ENCODE measurements at places on chromosomes 12 and 14.

DNA sequence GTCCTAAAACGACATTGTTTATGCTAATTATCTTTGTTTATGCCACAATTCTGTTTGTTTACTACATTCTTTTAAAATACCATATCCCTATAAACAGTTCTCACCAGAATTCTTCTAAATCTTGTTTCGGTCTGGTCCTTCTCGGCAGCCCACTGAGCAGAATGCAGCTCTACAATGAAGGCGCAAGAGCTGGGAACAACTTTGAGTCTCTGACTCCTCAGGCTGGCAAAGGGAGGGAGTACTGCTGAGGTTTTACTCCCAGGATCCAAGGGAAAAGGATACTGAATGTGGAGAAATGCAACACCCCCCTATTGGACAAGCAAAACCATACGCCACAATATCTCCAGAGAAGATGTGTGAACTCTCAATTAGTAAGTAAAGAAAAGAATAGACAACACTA, 5.4 kb downstream of the SOX5 start:
- no peak for DNase-seq

GRCh38 chr12:54879579-54879978, 25.3 kb downstream of the MUCL1 start:
- no peak for DNase-seq

DNA sequence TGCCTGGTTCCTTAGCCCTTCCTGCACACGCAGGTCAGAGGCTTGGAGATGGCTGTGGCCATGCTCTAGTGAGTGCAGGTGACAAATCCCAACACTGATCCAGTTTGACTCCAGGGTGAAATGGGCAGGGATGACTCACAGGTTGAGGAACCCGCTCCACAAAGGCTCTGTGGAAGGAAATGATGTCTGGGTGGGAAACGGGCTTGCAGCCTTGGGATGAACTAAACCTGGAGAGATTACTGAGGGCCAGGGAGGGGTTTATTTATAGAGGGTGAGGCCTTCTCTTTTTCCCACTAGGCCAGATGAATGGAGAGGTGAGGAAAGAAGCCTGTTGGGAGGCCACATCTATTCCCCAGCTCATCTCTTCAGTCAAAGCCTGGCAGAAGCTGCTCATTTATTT, 29.3 kb upstream of the EMP1 start:
- DNase-seq, result no peak

- DNase-seq, result no peak
Observed at GRCh38 chr14:34817768-34818167, 57.4 kb downstream of the BAZ1A start.

DNA sequence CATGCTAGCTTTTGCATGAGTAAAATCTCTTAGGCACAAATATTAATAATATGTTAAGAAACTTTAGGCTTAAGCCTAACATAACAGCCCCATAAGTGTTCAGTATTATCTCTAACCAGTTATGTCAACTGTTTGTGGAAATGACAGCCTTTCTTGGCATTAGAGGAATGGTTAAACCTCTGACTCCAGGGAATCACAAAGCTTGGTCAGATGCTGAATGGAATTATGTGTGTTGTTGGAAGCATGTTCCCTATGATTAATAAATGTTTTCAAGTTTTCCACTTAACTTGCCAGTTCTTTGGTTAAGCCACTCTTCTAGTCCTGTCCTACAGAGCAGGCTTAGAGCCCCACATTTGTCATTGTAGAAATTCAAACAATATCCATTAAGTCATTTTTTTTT, 17.0 kb downstream of the PSEN1 start:
- no peak for DNase-seq

GRCh38 chr12:29970501-29970900, 186.8 kb upstream of the TMTC1 start:
- DNase-seq, result no peak

DNA sequence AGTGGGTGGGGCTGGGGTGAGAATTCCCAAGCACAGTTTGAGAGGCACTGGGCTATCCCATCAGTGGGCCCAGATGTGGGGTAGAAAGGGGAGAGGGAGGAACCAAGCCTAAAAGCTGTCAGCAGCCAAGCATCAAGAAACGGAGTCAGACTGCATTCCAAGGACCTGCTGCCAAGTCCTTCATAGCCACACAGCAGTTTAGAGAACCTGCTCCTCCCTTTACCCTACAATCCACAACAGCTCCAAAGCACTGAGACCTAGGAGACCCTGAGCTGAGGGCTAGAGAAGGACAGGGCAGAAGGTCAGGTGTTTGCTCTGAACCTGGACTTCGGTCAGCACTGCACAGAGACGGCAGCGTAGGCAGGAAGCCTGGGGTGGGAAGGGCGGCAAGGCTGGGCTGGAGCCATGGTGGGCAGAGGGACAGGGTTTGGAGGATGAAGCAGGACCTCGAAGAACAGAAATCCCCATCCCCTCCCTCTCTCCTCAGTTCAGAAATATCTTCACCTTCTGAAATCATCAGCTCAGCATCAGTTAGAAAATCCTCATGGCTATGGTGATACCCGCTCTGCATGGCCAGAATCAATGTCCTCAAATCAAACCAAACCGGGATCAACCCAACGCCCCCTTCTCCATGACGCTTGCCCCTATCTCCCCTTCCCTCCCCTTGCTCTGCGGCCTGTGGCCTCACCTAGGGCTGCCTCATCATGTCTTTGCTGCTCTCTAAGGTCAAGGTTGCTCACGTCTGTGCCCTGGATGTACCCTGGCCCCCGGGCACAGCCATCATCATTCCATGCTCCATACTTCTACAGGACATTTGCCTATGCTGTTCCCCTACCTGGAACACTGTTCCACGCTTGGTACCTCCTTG, 12.9 kb upstream of the SERPINA4 start:
- DNase-seq, result no peak

GRCh38 chr12:132124766-132125425, 19.2 kb downstream of the DDX51 start:
- DNase-seq, result no peak

GRCh38 chr14:73460691-73461127, 2.4 kb upstream of the NUMB start:
- no peak for DNase-seq

DNA sequence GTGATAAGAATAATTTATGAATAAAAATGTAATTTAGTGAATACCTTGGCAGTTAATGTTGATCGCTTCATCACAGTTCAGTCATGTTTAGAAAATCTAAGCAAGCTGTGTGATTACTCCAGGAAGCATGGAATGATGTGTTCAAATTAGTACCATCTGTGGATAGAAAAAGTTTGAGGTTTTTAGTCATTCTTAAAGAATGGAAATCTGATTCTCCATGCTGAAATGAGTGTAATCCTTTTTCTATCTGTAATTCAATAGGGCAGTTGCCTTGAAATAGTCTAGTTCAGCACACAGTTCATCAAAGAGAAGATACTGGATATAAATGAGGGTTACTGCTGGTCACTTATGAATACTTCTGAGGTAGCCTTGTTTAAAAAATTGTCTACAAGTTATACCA, 127.2 kb upstream of the MYF6 start:
- DNase-seq, result peak; percentile 68

DNA sequence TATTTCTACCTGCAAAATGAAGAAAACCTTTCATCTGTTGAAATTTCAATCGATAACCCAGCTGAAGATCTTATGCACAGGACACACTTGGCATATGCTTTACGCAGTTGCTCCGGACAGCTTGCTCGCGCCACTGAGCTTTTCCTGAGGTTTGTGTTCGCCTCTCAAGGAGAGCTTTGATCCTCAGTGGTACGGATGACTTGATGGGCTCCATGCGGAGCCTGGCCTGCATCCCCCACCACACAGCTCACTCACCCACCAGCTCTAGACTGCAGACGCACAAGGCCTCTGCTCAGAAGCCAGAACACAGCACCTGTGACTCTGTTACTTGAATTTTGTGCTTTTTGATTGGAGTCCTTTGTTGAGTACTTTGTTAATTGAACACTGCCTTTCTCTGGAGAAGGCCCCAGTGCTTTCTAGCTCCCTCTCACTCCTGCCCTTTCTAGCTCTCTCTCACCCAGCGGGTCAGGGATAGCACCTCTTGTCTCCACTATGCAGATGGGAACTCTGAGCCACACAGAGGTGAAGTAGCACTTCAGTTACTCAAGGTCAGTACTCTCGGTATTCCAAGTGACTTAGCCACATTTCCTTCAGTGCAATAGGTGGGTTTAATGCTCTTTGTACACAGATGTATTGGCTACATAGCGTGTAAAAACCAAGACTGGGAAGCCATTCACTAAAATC, 52.1 kb downstream of the TBC1D30 start:
- DNase-seq, result no peak

DNA sequence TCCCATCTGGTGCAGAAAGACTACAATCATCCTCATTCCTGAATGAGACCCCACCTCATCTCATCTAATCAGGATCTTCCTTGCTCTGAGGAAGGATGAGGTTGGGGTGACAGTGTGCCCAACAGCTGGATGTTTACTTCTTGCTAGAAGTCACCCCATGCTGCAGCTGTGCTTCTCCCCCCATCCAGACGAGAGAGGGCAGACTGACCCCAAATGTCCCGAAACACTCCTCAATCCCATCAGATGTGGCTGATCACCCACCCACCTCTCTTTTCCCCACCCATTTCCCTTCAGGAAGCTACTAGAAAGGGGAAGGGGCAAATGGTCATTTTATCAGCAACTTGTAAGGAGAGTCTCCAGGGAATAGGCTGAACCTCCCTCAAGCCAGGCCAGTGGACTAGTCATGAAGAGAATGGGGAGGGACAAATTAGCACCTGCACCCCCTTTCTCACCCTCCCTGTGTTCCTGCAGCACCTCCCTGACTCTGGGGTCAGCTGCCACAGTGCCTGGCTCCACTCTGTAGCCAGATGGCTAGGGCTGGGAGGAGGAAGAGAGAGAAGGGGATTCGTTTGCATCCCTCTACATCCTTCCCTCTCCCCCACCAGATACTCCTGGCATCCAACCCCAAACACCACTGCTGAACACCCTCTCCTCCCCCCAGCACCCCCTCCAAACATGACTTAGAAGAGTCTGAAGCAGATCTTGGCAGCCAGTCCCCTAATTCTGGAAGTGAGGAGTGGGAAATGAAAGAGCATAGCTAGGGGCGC, 2.8 kb upstream of the BAZ2A start:
- no peak for DNase-seq

GRCh38 chr14:87640553-87640952, 352.4 kb downstream of the GALC start:
- no peak for DNase-seq

GRCh38 chr12:2794191-2794735, 507 bp upstream of the FKBP4 start:
- DNase-seq, result no peak

DNA sequence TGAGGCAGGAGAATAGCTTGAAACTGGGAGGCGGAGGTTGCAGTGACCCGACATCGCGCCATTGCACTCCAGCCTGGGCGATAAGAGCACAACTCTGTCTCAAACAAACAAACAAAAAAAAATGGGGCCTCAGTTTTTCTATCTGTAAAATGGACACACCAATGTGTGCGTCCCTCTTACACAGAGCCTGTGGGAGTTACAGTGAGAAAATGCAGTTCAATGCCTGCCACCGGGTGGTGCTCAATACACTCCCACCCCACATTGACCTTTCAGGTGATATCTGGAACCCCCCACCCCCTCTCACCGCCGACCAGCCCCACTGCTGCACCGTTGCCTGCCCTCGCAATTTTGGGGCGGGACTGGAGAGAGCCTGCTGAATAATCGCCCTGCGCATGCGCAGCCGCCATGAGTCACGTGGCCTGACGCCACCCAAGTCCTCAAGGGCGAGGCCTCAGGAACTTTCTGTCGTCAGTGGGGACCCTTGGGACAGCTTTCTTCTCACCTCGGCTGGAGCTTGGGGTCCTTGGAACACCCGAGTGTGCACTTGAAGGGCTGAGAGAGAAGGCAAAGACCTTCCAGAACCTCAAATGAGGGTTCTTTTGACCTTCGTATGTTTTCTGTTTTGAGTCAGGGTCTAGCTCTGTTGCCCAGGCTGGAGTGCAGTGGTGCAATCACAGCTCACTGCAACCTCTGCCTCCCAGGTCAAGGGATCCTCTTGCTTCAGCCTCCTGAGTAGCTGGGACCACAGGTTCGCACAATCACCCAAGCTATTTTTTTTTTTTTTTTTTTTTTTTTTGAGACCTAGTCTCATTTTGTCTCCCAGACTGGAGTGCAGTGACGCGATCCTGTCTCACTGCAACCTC, 14.6 kb upstream of the CABP1 start:
- DNase-seq, result no peak

DNA sequence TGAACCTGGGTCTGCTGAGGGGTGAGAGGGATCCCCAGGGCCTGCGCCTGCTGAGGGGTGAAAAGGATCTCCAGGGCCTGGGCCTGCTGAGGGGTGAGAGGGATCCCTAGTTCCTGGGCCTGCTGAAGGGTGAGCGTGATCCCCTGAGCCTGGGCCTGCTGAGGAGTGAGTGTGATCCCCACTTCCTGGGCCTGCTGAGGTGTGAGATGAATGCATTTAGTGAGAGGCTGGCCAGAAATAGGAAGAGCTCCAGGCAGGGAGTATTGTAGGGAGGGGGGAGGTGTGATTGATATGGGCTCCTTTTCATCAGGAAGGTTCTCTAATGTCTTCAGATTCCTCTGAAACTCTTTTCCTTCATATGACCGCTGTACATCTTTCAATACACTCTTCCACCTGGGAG, 43.0 kb downstream of the FAM186A start:
- no peak for DNase-seq

DNA sequence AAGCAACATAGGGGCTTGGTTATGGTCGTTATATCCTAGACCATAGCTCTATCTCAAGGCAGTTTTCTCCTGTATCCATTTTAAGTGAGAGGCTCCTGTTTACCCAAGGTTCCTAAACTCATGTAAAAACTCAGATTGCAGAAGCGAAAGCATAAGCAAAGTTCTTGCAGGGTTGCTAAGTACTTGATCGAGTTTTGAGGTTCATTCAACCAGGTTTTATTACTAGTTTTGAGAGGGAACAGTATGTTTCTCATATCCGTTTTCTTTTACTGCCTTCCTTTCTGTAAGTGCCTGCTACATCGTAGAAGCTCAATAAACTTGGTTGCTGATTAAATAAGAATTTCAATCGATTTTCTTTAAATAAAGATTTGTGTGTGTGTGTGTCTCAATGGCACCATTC, 5.1 kb downstream of the AKAP3 start:
- DNase-seq, result no peak

DNA sequence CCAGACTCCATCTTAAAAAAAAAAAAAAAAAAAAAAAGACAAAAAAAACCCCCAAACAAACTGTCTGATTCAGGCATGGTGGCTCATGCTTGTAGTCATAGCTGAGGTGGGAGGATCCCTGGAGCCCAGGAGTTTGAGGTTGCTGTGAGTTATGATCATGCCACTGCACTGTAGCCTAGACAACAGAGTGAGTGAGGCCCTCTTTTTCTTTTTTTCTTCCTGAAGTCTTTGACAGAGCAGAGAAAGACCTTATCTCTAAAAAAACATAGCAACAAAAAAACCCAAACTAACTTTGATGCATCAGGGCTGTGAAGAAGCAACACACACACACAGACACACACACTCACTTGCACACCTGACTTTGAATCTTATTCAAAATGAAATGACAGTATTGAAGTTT, 7.7 kb upstream of the AMN1 start:
- DNase-seq, result no peak
